Thymus (tissue), 14 donors: ENCODE measurements at places on chromosomes 1 and 21. TPM values are rescaled to one million over a fixed set of nuclear protein-coding genes. Genes with fewer than 3 reads are reported as not detected.

Gene NPPA
- total RNA-seq: 0.80 TPM

Gene RXFP4
- not detected for total RNA-seq

Gene KLF17
- total RNA-seq: not detected

Gene HP1BP3
- total RNA-seq: 172 TPM

Gene RHBDL2
- 0.99 TPM for total RNA-seq

Gene DPT
- total RNA-seq: 8.9 TPM

Gene PRAMEF2
- total RNA-seq: 0.05 TPM

Gene PTPRC
- total RNA-seq: 490 TPM

Gene ATG4C
- total RNA-seq: 11.5 TPM

Gene GPR25
- total RNA-seq: 0.05 TPM

Gene SERPINC1
- total RNA-seq: 0.14 TPM

Gene SPATA17
- 0.57 TPM for total RNA-seq

Gene FAM72A
- 8.5 TPM for total RNA-seq

Gene PODN
- 1.4 TPM for total RNA-seq

Gene LYPD8
- 0.05 TPM for total RNA-seq

Gene SELENBP1
- total RNA-seq: 6.1 TPM

Gene OR6K3
- not detected for total RNA-seq

Gene STYXL2
- total RNA-seq: 0.24 TPM

Gene CDA
- total RNA-seq: 0.33 TPM

Gene OLFML2B
- total RNA-seq: 4.3 TPM

Gene SLC45A1
- 0.09 TPM for total RNA-seq

Gene C1orf94
- not detected for total RNA-seq

Gene FHAD1
- 0.66 TPM for total RNA-seq

Gene IGSF21
- total RNA-seq: 0.85 TPM

Gene SELE
- 2.8 TPM for total RNA-seq

Gene GLIS1
- total RNA-seq: 0.05 TPM

Gene MRPL20
- 119 TPM for total RNA-seq

Gene LPAR3
- total RNA-seq: 1.1 TPM

Gene SHCBP1L
- not detected for total RNA-seq
